Heart right ventricle (tissue), 16 donors: ENCODE measurements at places on chromosomes 7 and 10. TPM values are rescaled to one million over a fixed set of nuclear protein-coding genes. Genes with fewer than 3 reads are reported as not detected.
A peak's percentile ranks its signal among the peaks of the same experiment; 100 is the strongest.

Gene NXPH1
- not detected for total RNA-seq

Gene HABP2
- total RNA-seq, result not detected

Gene ASCC1
- 38.5 TPM for total RNA-seq

Gene ARL4A
- 16.4 TPM for total RNA-seq

Gene PLEKHS1
- total RNA-seq, result not detected

Gene CCL24
- total RNA-seq, result 0.46 TPM

Gene GIMAP4
- total RNA-seq, result 22.9 TPM

- no peak overlapping the region for H3K27ac ChIP-seq
- no peaks in the 10 kb centered on the region for H3K36me3 ChIP-seq
- no peaks in the 10 kb centered on the region for H3K4me1 ChIP-seq
Measured at GRCh38 chr10:26335574-26336093, 102.5 kb upstream of the APBB1IP start.

- H3K36me3 ChIP-seq, result no peaks in the 10 kb centered on the region
- no peak for DNase-seq
- peaks cover 5% of the 10 kb centered on the region for H3K4me1 ChIP-seq
- no peak overlapping the region for H3K4me3 ChIP-seq
- no peak overlapping the region for H3K27ac ChIP-seq
Measured at GRCh38 chr7:144473908-144474307, 70.4 kb upstream of the NOBOX start.

DNA sequence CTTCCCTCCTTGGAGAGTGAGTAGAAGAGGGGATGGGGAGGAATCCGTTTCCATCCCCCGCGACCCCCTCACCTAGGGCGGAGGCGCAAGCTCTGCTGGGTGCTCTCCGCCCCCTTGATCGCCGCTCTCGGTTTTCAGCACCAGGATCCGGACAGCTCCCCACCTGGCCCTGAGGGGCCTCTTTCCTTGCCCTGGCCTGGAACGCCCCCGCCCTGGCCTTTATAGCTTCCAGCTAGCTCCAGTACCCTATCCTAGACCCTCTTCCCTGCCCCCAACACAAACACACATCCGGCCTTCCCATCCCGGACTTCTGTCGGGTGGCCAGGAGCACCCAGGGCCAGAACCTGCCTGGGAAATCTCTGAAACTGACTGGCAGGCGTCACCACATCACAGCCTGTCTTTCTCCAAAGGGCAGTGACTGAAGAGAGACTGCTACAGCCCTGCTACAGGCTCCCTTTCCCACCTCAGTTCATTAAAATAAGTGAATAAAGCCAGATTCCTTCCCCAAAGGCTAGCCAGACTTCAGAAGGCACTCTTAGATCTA, 72.3 kb upstream of the LEP start:
- H3K27me3 ChIP-seq, result peaks cover 71% of the 10 kb centered on the region
- H3K4me3 ChIP-seq, result no peak overlapping the region
- H3K36me3 ChIP-seq, result no peaks in the 10 kb centered on the region
- DNase-seq, result peak; percentile 34
- peaks cover 19% of the 10 kb centered on the region for H3K4me1 ChIP-seq

DNA sequence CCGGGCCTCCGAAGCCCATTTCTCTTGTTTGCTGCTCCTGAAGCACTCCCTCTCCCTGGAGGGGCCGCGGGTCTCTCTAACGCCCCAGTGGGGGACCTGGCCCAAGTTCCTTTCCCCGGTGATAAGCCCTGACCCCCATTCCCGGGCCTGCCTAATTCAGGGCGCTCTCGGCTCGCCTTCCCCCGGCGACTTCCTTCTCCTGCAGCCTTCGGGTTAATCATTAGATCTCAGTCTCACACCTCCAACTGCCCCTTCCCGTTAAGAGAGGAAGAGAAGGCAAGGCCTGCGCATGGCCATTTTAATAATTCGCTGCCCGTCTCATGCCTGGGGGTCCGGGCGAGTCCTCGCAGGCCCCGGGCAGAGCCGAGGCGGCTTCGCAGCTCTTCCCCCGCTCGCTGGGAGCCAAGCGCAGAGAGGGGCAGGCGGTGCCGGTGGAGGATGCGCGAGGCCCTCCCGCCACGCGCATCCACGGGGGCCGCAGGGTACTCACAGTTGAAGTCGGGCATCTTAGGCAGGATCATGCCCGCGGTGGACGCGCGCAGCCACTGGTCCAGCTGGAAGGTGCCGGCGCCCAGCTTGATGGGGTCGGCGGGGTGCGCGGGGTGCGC, 1.2 kb downstream of the MNX1 start:
- H3K4me3 ChIP-seq, result peak overlapping the region; percentile 24
- no peak for DNase-seq
- peaks cover 96% of the 10 kb centered on the region for H3K27me3 ChIP-seq
- H3K36me3 ChIP-seq, result no peaks in the 10 kb centered on the region

DNA sequence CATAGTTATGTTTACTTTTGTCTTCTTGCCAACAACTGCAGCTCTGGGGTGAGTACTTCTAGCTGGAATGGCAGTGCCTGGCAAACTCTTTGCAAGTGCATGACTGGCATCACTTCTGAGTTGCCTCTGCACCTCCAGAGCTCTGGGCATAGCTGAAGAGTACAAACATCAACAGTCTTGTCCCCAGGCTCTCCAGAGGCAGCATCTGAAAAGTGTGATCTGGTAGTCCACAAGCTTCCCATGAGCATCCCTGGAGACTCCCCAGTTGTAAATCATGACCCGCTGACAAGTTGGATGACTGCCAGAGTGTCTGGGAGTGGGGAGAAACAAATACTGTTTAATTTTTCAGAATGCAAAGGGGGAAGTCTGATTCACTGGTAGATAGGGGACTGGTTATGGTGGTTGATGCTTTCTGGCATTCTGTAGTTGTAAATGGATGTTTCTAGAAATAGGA, 138.9 kb upstream of the CDK13 start:
- H3K27me3 ChIP-seq, result no peaks in the 10 kb centered on the region
- no peaks in the 10 kb centered on the region for H3K36me3 ChIP-seq
- H3K27ac ChIP-seq, result no peak overlapping the region
- H3K4me1 ChIP-seq, result peaks cover 9% of the 10 kb centered on the region
- peak; percentile 9 for DNase-seq
- no peak overlapping the region for H3K4me3 ChIP-seq

- DNase-seq, result no peak
- no peaks in the 10 kb centered on the region for H3K4me1 ChIP-seq
- no peaks in the 10 kb centered on the region for H3K36me3 ChIP-seq
- peaks cover 17% of the 10 kb centered on the region for H3K27me3 ChIP-seq
Measured at GRCh38 chr7:142459551-142459963, 201.7 kb upstream of the PRSS58 start.

DNA sequence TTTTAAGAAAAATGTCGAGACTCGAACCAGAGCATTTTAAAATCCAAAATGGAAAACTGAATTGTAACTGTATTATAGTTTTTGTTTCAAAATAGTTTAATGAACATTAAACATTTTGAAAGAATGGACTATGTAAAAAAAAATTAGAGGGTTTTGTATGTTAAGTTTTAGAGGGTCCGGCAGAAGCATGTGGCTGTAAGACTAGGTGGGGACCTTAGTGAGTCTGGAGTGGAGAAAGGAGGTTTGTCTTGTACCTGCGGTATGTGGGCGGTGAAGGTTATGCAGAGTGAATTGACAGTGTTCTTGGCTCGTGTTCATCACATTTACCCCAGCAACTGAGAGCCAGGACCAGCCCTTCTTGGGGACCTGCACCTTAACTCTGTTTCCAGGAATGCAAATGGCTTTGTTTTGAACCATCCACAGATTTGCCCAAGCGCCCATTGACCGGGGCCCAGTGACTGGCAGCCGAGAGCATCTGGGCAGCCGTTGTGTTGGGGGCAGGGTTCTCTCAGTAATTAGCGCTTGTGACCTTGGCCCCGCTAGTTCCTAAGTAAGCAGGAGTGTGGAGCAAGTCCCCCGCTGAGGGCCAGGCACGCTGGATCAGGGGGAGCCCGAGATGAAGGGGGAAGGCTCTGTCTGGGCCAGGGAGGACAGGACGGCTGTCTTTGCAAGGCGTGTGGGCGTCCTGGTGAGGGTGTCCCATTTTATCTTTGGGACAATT, 1.4 kb upstream of the KLF6 start:
- DNase-seq, result peak; percentile 60
- peaks cover 16% of the 10 kb centered on the region for H3K4me1 ChIP-seq

DNA sequence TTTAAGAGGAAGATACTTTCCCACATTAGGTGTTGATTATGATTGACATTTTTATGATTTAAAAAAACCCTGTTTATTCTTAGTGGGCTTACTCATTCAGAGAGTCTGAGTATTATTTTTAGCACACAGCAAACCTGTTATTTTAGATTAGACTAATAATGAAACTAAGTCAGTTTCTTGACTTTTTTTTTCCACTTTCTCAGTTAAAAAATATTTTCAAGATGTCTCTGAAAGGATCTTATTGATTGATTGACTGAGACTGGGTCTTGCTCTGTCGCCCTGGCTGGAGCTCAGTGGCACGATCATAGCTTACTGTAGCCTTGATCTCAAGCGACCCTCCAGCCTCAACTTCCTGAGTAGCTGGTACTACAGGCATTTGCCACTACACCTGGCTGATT, 20.4 kb upstream of the INPP5F start:
- no peak overlapping the region for H3K27ac ChIP-seq
- no peaks in the 10 kb centered on the region for H3K4me1 ChIP-seq
- DNase-seq, result no peak
- H3K27me3 ChIP-seq, result no peaks in the 10 kb centered on the region
- no peak overlapping the region for H3K4me3 ChIP-seq
- H3K36me3 ChIP-seq, result no peaks in the 10 kb centered on the region

DNA sequence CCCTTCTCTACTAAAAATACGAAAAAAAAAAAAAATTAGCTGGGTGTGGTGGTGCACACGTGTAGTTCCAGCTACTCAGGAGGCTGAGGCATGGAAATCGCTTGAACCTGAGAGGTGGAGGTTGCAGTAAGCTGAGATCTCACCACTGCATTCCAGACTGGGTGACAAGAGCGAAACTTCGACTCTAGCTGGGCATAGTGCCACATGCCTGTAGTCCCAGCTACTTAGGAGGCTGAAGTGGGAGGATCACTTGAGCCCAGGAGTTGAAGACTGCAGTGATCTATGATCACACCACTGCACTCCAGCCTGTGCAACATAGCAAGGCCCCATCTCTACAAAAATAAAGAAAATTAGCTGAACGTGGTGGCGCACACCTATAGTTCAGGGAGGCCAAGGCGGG, 1.2 kb upstream of the SPACDR start:
- peak overlapping the region; percentile 50 for H3K27ac ChIP-seq
- H3K36me3 ChIP-seq, result peaks cover 61% of the 10 kb centered on the region
- H3K4me1 ChIP-seq, result peaks cover 14% of the 10 kb centered on the region
- H3K4me3 ChIP-seq, result no peak overlapping the region
- no peaks in the 10 kb centered on the region for H3K27me3 ChIP-seq

DNA sequence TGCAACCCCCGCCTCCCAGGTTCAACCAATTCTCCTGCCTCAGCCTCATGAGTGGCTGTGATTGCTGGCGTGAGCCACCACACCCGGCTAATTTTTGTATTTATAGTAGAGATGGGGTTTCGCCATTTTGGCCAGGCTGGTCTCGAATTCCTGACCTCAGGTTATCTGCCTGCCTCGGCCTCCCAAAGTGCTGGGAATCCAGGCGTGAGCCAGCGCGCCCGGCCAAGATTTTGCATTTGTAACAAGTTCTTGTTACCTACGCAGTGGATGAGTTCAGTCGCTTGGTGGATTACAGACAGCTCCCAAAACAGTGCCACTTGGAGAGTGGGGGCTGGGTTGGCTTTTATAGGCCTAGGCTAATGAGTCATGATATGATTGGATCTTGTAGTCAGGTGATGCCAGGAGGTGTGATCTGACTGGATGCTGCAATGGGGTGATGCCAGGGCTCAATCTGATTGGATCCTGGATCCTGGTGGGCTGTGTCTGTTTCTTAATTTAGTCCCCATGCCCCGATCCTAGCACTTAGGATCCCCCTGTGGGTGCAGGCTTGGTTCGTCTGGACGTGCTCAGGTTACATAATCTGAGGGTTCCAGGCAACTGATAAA, 20.3 kb downstream of the SBDS start:
- H3K4me1 ChIP-seq, result no peaks in the 10 kb centered on the region
- H3K27me3 ChIP-seq, result no peaks in the 10 kb centered on the region
- H3K36me3 ChIP-seq, result no peaks in the 10 kb centered on the region
- H3K27ac ChIP-seq, result no peak overlapping the region
- no peak for DNase-seq

GRCh38 chr7:115975766-115976165, 54.8 kb downstream of the TFEC start:
- no peaks in the 10 kb centered on the region for H3K27me3 ChIP-seq
- no peak for DNase-seq
- no peaks in the 10 kb centered on the region for H3K4me1 ChIP-seq
- H3K4me3 ChIP-seq, result no peak overlapping the region

DNA sequence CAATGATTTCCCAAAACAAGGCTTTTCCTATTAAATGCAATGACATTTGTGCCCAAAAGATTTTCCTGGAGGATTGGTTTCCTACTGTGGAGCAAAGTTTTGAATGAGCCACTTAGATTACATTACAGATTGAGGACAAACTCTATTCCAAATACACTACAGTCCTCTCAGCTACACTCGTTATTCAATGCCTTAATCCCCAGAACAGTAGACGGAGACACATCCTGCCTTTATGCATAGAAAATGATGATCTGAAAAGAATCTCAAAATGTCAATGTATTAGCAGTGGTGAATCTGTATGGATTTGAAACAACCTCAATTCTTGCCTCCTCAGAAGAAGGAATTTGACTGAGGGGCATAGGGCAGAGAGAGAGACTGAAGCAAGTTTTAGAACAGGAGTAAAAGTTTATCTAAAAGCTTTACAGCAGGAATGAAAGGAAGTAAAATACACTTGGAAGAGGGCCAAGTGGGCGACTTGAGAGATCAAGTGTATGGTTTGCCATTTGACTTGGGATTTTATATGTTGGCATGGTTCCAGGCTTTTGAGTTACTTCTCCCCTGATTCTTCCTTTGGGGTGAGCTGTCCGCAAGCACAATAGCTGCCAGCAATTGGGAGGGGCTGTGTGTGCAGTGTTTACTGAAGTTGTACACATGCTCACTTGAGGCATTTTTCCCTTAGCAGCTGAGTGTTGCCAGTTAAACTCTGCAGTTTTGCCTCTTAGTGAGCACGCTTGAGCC, 891.9 kb upstream of the MBL2 start:
- no peak overlapping the region for H3K4me3 ChIP-seq
- DNase-seq, result no peak
- H3K27me3 ChIP-seq, result no peaks in the 10 kb centered on the region
- H3K27ac ChIP-seq, result no peak overlapping the region

DNA sequence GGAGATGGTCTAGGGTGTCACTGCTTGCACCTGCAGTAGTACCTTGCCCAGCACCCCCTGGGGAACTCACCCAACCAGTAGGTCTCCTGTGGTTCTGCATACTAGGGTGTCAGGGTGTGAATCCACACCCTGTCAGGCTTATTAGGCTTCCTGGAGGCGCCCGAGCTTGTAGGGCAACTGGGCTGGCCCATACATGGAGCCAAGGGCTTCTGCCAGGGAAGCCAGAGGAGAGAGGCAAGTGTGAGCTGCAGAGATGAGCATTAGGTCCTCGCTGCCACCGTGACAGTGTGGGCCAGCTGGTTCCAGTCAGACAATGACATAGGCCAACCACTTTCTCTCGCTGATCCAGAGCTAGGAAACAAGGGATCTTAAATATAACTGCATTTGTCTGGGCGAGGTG, 11.2 kb downstream of the MXI1 start:
- no peak for DNase-seq
- peaks cover 47% of the 10 kb centered on the region for H3K4me1 ChIP-seq
- no peaks in the 10 kb centered on the region for H3K36me3 ChIP-seq
- peak overlapping the region; percentile 24 for H3K27ac ChIP-seq
- H3K4me3 ChIP-seq, result no peak overlapping the region
- no peaks in the 10 kb centered on the region for H3K27me3 ChIP-seq

GRCh38 chr10:48776528-48776927, 91.9 kb downstream of the WDFY4 start:
- no peaks in the 10 kb centered on the region for H3K36me3 ChIP-seq
- H3K4me1 ChIP-seq, result no peaks in the 10 kb centered on the region
- H3K27me3 ChIP-seq, result no peaks in the 10 kb centered on the region
- H3K27ac ChIP-seq, result no peak overlapping the region
- DNase-seq, result no peak
